ENCODE measurements at places on chromosomes 5 and 9. TPM values are rescaled to one million over a fixed set of nuclear protein-coding genes. Genes with fewer than 3 reads are reported as not detected.

DNA sequence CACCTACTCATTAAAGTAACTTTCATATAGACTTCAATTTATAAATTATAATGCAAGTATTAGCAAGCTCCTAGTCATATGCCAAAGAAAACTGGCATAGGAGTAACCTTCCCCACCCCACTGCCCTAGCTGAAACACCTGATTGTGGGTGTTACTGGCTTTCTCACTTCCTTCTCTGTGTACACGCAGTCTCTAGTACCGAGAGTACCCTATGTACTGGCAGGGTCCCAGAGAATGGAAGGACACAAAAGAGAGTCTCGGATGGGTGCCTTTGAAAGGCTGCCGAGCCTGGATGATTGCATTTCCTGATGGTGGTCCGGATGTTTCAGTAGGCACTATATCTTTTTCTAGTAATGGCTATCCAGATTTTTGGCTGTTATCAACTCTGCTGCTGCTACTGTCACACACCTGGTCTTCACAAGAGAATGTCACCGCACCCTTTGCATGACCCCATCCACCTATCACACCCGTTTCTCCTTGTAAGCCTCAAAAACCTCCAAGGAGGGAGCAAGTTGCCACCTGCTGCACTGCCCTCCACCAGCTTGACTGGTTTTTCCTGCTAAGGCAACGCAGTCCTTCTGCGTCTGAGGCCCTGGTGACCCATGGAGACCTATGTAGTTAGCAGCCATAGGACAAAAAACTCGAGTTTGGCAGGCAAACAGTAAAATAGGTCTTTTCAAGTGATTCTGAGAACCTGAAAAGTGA, 53.8 kb upstream of the CLINT1 start:
- no peak for DNase-seq

GRCh38 chr9:111056538-111056937, 18.3 kb upstream of the LPAR1 start:
- no peak for DNase-seq

GRCh38 chr9:99718631-99719030, 103.1 kb upstream of the NR4A3 start:
- DNase-seq, result no peak

- DNase-seq, result no peak
Measured at GRCh38 chr5:143311955-143312354, 91.5 kb downstream of the NR3C1 start.

DNA sequence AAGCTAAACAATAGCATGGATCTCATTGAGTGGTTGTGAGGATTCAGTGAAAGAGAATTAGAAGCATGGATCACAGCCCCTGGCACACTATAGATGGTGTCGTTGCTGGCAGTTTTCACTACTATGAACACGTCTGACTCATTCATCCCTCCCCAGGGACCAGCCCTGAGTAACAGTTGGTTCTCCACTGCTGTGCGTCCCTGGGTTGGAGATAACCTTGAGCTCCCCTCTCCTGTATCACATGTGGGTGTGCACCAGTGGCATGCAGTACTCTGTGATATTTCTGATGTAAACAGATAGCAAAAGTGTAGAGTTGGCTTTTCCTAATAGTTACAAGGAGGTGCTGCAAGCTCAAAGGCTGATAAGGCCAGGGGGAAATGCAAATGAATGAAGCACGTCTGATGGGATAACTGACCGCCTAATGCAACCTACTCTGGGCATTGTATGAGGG, 8.8 kb upstream of the LCP2 start:
- no peak for DNase-seq

DNA sequence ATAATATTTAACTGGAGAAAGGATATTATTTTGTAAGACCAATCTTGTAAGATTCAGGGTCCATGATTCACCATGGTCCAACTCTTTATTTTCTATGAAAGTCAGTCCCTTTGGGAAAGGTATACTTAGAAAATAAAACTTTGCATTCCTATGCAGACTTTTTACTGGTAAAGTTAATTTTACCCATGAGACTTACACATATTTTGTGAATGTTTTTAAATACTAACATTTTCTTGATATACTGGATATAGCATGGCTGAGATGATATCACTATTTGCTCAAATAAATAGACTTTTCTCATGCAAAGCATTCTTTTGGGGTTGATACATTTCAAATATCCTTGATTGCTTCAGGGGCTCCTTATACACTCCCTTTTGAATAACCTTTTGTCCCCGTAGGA, 512.1 kb downstream of the MAN2A1 start:
- no peak for DNase-seq

Gene SPATA31D4
- not detected for total RNA-seq

Data from upper lobe of right lung (tissue), 1 donor.